ENCODE measurements at places on chromosomes 5 and 9.

DNA sequence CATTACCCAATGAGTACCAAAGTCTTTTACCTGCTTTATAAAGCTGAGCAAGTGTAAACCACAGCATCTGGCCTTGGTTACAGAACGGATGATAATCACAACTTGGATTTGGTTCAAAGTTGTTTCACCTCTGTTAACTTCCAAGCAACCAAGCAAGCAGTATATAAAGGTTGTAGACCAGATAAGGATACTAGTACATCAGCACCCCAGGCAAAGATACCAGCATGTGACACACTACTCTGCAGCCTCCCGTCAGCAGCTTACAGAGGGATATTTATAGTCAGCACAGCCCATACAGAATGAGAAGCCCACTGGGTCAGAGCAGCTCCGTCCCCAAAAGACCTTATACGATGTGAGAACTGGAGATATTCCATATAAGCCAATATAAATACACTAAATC lies 193.3 kb downstream of the SMARCA2 start:
- DNase-seq, result no peak

DNA sequence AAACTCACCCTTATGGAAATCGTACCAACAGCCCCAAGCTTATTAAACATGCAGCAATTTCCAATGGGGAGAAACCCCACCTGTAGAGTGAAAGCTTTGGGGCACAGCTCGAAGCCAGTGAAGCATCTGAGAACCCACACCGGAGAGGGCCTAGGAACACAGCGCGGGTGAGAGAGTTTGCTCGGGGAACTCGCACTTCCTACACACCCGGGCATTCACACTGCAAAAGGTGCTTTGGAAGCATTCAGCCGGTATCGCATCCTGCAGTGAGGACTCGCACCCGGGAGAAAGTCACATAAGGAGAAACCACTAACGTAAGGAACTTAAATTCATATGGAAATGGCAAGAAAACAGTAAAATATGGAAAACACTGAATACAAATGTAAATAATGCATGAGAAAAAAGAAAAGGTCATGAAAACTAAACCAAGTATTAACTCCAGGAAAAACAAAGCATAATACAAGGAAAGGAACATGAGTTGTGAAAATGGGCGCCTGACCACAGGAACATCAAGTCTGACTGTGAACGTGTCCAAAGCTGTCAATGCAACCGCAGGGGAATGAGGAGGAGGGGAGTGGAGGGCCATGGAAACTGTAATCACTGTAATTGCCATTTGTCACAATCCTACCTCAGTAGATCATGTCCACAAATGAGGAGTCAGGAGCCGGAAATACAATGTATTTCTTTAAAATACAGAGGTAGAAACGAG lies 28.7 kb downstream of the CAMSAP1 start:
- no peak for DNase-seq

GRCh38 chr5:78411586-78411985 lies 51.2 kb downstream of the SCAMP1 start:
- DNase-seq, result no peak

DNA sequence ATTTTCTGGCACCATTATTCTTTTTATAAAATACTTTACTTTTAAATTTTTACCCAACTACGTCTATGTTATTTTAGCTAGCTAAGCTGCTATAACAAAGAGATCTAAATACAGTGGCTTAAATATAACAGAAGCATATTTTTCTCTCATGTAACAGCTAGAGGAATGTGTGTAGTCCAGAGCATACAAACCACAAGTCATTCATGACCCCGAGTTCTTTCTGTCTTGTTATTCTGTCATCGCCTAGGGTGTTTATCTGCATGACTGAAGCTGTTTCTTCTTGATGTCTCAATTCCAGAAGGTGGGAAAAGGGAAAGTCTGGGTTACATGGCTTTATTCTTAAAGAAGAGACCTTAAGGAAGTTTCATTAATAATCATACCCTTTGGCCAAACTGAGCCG lies 136.9 kb upstream of the RFX3 start:
- DNase-seq, result no peak

DNA sequence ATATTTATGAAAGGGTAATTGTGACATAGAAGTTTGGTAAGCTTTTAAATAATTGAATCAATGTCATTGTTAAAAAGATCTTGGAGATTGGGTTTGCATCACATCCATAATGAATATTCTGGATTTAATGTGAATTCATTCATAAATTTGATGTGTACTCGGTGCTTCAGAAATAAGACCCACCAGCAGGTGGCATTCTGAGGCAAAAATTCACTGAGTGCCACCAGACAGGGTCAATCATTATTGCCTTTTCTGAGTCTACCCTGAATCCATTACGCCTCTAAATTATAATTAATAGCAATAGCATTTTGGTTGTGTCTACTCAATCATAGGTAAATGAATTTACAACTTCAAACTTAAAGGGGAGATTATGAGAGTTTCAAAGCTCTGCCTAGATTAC lies 1.0 kb downstream of the TRPC7 start:
- no peak for DNase-seq
